Hippocampal formation (tissue), 2 donors: ENCODE measurements at places on chromosomes 12 and 14.

- peak; percentile 26 for DNase-seq
Measured at GRCh38 chr12:63944586-63945228, 100.2 kb downstream of the SRGAP1 start.

- DNase-seq: no peak
Measured at GRCh38 chr12:131720921-131721320, 10.0 kb downstream of the SFSWAP start.

DNA sequence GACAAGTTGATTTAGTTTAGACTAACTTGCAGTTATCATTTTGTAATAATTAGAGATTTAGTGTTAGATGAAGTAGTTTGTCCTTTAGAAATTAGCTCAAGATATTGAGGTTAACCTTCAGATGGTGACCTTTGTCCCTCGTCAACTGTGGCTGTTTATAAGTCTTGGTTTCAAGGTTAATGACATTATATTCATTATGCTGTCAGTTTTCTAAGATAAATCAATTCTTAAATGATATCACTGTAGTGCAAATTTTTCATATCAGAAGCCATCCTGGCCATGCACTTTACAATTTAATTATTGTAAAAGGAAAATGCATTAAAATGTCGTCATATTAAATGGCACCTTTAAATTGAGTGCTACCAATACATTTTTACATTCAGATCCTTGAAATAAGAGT is 19.6 kb upstream of the PPFIA2 start:
- no peak for DNase-seq

- no peak for DNase-seq
Measured at GRCh38 chr12:26699237-26699636, 133.8 kb downstream of the ITPR2 start.

- no peak for DNase-seq
Measured at GRCh38 chr12:85277191-85277590, 2.8 kb upstream of the ALX1 start.

GRCh38 chr14:49553892-49554291 is 32.3 kb downstream of the RPS29 start:
- no peak for DNase-seq

DNA sequence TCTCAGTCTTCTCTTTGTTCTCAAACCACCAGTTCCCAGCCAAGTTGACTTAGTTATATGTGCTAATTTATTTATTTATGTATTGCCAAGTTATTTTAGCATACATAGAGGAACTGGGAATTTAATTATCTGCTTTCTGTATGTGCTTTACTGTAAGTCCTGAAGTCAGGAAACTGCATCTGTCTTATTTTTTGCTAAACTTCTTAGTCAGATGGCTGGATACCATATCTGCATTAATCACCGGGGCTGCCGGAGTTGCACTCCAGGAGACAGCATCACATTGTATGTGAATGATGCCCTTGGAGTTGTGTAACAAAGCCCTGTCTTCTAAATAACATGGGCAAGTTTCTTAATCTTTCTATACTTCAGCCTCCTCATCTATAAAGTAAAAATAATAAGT is 96.2 kb downstream of the MON2 start:
- no peak for DNase-seq

DNA sequence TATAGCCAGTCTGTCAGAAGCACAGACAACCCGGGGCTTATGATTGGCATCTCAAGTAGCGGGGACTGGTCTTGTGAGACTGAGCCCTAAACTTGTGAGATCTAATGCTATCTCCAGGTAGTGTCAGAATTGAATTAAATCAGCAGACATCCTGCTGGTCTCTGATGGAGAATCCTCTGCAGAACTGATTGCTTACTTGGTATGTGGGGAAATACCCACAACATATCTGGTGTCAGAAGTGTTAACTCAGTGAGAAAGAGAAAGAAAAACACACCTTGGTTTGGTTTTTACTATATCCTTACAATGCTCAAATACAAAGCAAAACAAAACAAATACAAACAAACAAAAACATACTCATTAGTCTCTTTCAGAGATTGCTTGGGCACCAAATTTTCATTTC is 10.0 kb downstream of the SEL1L start:
- no peak for DNase-seq

GRCh38 chr14:104864267-104865080 is 594 bp upstream of the CEP170B start:
- no peak for DNase-seq
